ENCODE measurements at places on chromosomes 5 and 9. TPM values are rescaled to one million over a fixed set of nuclear protein-coding genes. Genes with fewer than 3 reads are reported as not detected.

Gene PTPN3
- 1.3 TPM for total RNA-seq

Gene PCDHA9
- not detected for total RNA-seq

Gene SLC46A2
- total RNA-seq: not detected

Gene ZNF474
- 0.43 TPM for total RNA-seq

Gene SLC24A2
- not detected for total RNA-seq

Gene FAM170A
- not detected for total RNA-seq

Gene CYLC2
- not detected for total RNA-seq

Gene STKLD1
- 3.4 TPM for total RNA-seq

Gene C9orf153
- not detected for total RNA-seq

Gene CHSY3
- 4.2 TPM for total RNA-seq

Gene PGM5
- total RNA-seq: not detected

Gene C1QTNF3
- 0.11 TPM for total RNA-seq

Gene ROR2
- total RNA-seq: 12.9 TPM

Gene ZBTB6
- 8.3 TPM for total RNA-seq

Gene CNTFR
- not detected for total RNA-seq

Gene HTR4
- not detected for total RNA-seq

Gene VAV2
- total RNA-seq: 9.0 TPM

Gene LCN1
- not detected for total RNA-seq

Gene CER1
- not detected for total RNA-seq

Gene LVRN
- total RNA-seq: not detected

Gene ZFP37
- total RNA-seq: 1.7 TPM

Gene PTCD2
- 17.1 TPM for total RNA-seq

Gene TMC1
- not detected for total RNA-seq

Gene GABRA1
- not detected for total RNA-seq

Gene RNF20
- 26.3 TPM for total RNA-seq

Gene LRRC19
- not detected for total RNA-seq

Gene IFNK
- not detected for total RNA-seq

Gene TMOD1
- 1.3 TPM for total RNA-seq

Gene TEX48
- total RNA-seq: not detected

Gene PCDHGB6
- 1.9 TPM for total RNA-seq

Gene NKD2
- not detected for total RNA-seq

Gene CCL27
- not detected for total RNA-seq

Gene THOC3
- 57.9 TPM for total RNA-seq

Gene GPR151
- total RNA-seq: not detected

Gene SPZ1
- total RNA-seq: not detected

Gene CCNO
- total RNA-seq: 3.3 TPM

Gene RETREG1
- 0.22 TPM for total RNA-seq

Gene CARTPT
- not detected for total RNA-seq

Gene ZCCHC10
- total RNA-seq: 9.5 TPM

Gene C5orf58
- total RNA-seq: not detected

Gene SUB1
- total RNA-seq: 350 TPM

Gene ATP10B
- total RNA-seq: not detected
